Activated CD4-positive, alpha-beta T cell treated with anti-CD3 and anti-CD28 coated beads, Interleukin-2, amount 50 U/mL, for 48 hours (primary cell): ENCODE measurements at places on chromosomes 12 and 14.
A peak's percentile ranks its signal among the peaks of the same experiment; 100 is the strongest.

DNA sequence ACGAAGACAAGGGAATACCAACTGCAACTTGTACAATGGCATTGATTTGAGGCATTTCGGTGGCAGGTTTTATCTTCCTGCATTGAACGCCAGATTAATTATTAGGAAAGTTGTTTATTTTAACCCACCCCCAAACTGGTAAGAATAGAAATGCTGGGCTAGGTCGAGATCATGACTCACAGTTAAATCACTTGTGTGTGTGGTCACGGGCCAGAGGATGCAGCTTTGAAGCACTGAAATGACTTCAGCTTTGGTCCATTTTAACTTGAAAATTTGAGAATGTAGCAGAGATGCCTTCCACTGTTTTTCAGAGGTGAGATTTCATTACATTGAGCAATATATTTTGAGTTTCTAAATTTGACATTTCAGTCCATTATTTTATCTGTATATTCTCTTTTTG is 23.6 kb upstream of the KCNH3 start:
- DNase-seq: no peak

GRCh38 chr12:79769189-79769859 is 78.6 kb upstream of the PAWR start:
- DNase-seq: no peak

DNA sequence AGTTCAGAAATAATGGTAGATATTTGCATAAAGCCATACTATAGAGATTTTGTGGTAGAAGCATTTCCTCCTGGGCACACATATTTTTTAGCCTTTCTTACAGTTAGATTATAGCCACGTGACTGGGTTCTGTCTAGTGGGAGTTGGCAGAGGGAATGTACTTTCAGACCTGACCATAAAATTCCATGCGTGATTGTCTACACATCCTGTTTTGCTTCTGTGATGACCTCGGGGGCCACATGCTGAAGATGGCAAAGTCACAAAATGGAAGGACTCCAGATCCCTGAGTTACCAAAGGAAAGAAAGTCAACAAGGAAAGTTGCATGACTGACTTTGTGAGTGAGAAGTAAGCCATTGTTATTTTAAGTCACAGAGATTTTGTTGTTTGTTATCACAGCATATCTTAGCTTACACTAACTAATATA is 14.6 kb upstream of the MIA2 start:
- DNase-seq: no peak

- no peak for DNase-seq
These were observed at the start of gene ANO2 for GRCh38 chr12:5945071-5946008. TSS of gene ANO2 (minus strand) at chr12:5945259. CDS start at chr12:5945217, 42 bp downstream.

DNA sequence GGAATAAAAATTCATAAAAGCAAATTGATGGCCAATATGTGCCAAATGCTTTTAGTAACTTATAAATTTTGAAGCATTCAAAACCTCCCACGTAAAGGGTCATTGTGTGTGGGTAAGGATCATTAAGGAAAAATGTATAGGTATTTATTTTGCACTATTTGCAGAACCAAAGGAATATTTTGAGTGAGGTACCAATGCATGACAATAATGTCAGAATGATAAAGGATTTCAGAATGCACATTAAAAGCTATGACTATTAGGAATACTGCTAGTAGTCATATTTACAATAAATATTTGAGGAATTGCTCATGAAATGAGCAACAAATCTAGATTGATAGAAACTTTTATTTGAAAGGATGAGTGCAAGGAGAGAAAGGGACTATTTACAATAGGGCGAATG is 932.8 kb downstream of the SLC6A15 start:
- DNase-seq: no peak

GRCh38 chr14:59688224-59689170 is 111.9 kb upstream of the CCDC175 start:
- DNase-seq: peak; percentile 38

GRCh38 chr14:78340250-78340649 is 170.1 kb downstream of the NRXN3 start:
- DNase-seq: no peak

DNA sequence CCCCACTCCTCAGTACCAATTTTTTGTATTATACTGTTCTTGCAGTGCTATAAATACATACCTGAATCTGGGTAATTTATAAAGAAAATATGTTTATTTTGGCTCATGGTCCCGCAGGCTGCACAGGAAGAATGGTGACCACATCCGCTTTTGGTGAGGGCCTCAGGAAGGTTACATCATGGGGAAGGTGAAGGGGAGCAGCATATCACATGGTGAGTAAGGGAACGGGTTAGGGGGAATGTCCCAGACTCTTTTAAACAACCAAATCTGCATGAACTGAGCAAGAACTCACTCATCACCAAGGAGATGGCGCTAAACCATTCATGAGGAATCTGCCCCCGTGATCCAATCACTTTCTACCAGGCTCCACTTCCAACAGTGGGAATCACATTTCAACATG is 40.0 kb downstream of the OSBPL8 start:
- DNase-seq: peak; percentile 15

DNA sequence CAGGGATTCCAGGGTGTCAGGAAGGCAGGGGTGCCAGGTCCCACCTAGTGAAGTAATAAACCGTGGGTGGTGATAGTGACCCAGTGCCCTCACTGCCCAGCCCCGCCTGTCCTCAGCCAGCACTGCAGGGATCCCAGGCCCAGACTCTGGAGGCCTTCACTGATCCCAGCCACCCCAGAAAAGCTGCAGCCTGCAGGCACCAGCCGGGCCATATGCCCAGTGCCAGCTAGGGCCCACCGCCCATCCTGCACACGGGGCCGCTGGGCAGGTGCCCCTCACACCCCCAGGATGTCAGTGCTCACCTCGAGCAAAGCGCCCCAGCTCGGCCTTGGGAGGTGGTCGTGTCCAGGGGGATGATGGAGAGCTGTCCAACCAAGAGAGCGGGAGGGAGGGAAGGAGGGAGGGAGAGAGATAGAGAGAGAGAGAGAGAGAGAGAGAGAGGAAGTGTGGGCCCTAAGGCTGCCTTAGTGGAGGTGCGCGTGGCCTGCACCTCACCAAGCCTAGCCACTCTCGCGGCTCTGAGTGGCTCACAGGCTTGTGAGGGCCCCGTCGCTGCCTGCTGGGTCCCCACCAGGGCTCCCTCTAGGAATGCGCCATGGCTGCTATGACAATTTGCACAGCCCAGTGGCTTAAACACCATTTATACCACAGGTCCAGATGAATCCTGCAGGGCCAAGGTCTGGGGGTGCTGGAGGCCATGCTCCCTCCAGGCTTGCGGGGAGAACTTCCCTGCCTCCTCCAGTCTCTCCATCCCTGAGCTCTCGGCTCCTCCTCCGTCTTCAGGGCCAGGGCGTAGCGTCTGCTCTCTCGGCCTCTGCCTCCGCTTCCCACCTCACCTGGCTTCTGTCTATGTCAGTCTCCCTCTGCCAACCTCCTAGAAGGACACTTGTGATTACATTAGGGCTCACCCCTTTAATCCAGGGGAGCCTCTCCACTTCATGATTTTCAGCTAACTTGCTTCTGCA is 401.0 kb downstream of the TMEM121 start:
- no peak for DNase-seq

- DNase-seq: no peak
These were observed 13.2 kb downstream of the RPS6KA5 start for GRCh38 chr14:91047174-91047753.

DNA sequence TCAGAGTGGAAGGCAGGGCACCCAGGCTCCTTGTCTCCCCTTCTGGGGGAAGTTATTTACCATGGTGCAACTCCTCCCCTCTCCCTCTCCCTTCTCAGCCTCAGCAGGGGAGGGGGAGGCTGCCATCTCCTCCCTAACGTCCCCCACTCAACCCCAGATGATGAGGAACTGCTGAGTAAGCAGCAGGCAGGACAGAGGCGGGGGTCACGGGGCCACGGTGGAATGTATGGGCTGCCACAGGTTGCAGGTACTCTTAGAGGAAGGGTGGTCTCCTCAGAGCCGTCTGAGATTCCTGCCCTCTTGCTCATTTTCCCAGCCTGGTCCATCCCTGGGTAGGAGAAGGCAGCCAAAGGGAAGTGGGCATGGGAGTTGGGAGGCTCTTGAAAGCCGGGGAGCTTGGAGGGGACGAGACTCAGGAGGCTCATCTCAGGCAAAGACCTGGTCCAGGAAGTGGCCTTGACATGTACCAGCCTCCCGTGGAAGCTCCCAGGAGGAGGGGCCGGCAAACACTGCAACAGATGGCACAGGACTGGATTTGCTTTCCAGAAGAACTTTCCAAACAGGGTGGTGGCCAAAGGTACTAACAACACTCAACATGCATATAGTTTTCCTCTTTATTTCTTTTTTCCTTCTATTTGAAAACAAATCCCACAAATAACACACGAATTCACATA is 19.0 kb downstream of the RIN3 start:
- DNase-seq: no peak

GRCh38 chr12:67650388-67651131 is 2.0 kb downstream of the DYRK2 start:
- peak; percentile 35 for DNase-seq

- DNase-seq: no peak
These were observed 197.8 kb upstream of the PZP start for GRCh38 chr12:9405886-9406563.

DNA sequence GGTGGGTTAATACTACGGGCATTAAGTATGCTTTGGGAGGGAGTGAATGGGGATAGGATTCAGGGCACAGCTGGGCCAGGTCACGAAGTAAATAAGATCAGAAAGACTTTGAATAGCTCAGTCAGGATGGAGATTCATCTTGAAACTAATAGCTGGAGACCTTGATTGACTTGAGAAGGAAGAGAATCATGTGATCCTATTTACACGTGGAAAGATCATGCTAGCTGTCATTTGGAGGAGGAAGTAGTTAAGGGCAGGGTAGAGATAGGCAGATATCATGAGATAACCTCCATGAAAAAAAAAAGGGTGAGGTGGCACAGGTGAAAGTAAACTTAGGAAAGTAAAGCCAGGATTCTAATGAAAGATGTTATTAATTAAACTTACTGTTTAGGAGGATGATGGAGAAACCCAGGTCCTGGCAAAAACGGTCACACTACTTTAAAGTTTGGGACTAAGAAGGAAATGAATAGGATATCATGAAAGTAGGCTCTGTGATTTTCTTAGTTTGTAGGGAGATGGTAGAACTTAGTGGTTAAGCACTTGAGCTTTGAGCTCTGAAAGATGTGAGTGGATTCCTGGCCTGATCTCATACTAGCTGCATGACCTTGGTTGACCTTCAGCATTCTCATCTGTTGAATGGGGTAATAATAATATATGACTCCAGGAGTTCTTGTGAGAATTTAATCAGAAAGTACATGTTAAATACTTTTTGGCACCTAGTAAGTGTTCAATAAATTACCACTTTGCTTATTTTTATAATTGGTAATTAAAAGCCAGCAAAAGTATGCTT is 439.0 kb downstream of the NRXN3 start:
- DNase-seq: no peak

DNA sequence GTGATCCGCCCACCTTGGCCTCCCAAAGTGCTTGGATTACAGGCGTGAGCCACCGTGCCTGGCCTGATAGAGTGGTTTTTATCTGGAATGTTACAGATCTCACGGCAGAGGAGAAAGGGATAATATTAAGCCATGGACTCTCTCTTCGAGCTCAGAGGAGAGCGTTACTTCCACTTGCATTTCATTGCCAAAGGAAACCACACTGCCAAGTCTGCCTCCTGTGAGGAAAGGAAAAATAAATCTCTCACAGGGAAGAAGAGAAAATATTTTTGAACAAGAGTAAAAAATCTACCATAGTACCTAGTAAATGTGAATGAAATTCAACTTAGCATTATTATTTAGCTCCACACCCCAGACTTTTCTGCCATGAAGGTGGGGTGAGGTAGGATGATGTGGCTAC is 319.2 kb upstream of the PRICKLE1 start:
- no peak for DNase-seq

- DNase-seq: no peak
These were observed 37.5 kb downstream of the MAP3K9 start for GRCh38 chr14:70771781-70772212.

GRCh38 chr12:132419631-132420246 is 70.2 kb upstream of the FBRSL1 start:
- no peak for DNase-seq

DNA sequence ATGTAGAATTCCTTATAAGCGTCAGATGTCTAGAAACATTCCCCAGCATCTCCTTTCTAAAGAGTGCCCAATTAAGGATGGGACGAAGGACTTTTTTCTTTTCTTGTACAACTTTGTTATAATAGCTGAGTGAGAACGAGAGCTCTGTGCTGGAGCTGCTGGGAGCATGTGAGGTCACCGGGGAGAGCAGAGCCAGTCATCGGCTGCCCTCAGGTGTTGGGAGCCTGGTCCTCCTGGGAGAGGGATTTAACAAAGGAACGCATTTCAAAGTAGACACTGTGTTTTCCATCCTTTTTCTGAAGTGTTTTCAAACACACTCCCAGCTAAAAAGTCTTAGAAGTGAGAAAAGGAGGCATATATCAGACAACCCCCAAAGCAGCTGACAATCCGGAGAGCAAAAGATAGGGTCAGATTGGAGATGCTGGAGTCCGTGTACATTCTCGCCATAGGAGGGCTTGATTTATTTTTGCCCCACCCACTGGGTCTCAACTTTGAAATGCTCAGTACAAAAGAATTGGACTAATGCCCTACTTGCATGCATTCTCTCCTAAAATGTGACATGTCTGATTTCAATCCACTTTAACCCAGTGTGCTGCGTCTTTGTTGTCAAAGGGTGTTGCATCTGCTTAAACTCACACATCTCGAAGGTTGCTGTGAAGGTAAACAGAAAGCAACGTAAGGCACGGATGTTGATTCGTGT is 50.8 kb upstream of the PIWIL1 start:
- no peak for DNase-seq

GRCh38 chr12:106195621-106196027 is 52.2 kb downstream of the CKAP4 start:
- DNase-seq: no peak

DNA sequence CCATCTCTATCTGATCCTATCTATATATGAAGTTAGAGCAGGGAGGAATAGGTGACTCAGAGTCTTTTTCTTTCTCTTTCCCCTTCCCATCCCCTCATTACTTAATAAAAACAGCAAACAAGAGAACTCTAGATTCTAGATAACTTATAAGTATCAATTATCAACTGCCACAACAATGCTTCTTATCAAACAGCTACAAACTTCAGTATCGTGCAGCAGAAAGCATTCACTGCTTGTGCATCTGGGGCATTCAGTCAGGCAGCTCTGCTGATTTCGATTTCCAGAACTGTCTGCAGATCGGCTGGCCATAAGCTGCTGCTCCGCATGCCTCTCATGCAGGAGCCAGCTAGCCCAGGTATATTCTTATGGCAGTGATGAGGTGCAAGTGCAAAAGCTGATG is 19.4 kb downstream of the A2ML1 start:
- DNase-seq: no peak

GRCh38 chr14:83044001-83044400 is 1510.3 kb upstream of the SEL1L start:
- no peak for DNase-seq
